ENCODE measurements at places on chromosomes 4 and X.

DNA sequence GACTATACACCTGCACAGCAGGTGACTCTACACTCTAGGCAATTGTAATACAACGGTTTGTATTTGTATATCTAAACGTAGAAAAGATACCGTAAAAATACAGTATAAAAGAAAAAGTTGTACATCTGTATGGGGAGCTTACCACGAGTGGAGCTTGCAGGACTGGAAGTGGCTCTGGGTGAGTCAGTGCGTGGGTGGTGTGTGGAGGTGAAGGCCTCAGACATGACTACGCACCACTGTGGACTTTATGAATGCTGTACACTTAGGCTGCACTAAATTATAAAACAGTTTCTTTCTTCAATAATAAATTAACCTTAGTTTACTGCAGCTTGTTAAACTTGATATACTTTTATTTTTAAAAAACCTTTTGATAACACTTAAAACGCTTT, 85.0 kb upstream of the FAT1 start:
- DNase-seq: peak; percentile 70

- DNase-seq: no peak
Measured at GRCh38 chr4:118587116-118587831, 97.9 kb upstream of the METTL14 start.

GRCh38 chr4:145278341-145279121, 98.1 kb upstream of the OTUD4 start:
- DNase-seq: no peak

DNA sequence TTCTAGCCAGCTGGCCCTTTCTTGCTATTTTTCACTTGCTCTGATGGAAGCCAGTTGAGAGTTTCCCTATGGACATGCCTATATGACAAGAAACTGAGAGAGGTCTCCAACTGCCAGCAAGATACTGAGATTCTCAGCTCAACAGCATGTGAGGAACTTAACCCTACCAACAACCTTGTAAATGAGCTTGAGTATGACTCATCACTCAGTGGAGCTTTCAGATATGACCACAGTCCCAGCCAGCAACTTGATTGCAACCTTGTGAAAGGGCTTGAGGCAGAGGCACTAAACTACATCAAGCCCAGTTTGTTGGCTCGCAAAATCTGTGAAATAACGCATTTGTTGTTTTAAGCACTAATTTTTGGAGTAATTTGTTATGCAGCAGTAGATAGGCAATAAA, 175.8 kb downstream of the COMMD8 start:
- peak; percentile 34 for DNase-seq
